Upper lobe of right lung (tissue), 1 donor: ENCODE measurements at places on chromosomes 7 and 10. TPM values are rescaled to one million over a fixed set of nuclear protein-coding genes. Genes with fewer than 3 reads are reported as not detected.

DNA sequence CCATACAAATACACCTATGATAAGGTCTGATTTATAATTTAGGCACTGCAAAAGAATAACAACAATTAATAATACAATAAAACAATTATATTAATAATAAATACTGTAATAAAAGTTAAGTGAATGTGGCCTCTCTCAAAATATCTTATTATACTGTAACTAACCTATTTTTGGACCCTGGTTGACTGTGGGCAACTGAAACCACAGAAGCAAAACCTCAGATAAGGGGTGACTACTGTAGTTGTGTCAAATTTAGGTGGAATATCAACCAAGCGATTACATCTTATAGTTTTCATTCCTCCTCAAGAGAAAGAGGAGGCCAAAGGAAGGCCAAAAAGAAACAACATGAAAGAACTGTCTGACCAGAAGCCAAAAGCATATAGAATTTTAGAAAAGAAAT, 103.9 kb downstream of the SKAP2 start:
- no peaks in the 10 kb centered on the region for H3K4me1 ChIP-seq
- H3K27ac ChIP-seq, result no peak overlapping the region
- no peaks in the 10 kb centered on the region for H3K27me3 ChIP-seq

Gene GNG11
- total RNA-seq, result 22.6 TPM

DNA sequence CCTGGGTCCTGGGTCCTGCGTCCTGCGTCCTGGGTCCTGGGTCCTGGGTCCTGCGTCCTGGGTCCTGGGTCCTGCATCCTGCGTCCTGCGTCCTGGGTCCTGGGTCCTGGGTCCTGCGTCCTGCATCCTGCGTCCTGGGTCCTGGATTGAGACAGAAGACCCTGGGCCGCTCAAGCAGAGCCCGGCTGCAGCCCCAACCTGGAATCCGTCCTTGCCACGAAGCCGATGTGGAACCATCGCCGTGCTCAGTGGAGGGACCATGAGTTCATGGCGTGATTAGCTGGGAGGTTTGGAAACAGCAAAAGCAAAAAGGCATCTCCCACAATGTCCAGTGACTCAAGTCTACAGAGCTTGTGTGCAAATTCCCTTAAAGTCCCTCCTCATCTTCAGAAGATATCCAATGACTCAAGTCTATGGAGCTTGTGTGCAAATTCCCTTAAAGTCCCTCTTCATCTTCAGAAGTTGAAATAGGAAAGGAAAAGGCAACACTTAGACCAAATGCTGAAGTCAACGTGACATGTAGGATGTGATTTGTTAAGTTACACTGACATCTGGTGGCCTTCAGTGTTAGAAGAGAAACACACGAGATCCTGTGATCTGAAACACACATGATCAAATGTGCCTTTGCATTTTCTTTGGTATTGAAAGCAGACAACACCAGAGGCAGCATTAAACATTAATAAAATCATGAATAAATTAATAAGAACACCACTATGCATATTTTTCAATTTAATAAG, 179.9 kb downstream of the PTPRN2 start:
- no peaks in the 10 kb centered on the region for H3K4me1 ChIP-seq
- peak; percentile 27 for DNase-seq
- H3K27ac ChIP-seq, result no peak overlapping the region
- no peaks in the 10 kb centered on the region for H3K27me3 ChIP-seq

DNA sequence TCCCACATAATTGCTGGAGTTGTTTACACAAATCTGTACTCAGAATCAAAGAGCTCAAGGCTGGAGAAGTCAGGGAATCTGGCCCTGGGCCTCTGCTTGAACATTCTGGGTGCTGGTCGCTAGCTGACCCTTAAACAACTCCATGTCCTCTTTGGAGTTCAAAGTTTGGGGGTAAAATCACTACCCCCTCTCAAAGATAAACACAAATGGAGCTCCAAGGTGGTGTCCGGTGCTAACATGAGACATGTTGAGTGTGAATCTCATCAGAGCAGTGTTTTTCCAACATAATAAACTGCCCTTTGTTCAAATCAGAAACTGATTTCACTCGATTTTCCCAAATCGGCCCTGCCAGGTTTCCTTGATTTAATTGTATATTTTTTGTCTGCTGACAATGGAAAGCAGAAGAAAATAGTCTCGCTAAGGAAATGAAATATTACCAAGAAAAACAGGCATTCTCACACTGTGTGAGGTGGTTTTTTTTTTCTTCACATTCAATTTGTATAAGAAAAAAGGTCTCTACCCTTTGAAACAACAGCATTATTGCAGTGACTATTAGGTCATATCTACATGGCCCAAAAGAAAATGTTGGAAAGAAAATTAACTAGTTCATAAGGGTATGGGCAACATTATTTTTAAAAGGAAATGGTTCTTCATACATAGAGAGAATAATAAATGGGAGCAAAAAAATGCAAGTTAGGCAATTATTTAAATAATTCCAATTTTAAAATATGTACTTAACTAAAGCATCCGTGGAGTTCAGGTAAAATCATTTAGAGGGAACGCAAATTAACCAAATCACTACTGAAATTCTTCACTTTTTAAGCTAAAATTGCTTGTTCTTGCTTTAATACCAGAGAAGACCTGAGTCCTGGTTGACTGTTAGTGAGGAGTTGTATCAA, 56.1 kb upstream of the CAPZA2 start:
- H3K36me3 ChIP-seq, result no peaks in the 10 kb centered on the region
- no peak overlapping the region for H3K27ac ChIP-seq
- H3K4me3 ChIP-seq, result no peak overlapping the region
- H3K4me1 ChIP-seq, result peaks cover 25% of the 10 kb centered on the region

- DNase-seq, result peak; percentile 82
- no peaks in the 10 kb centered on the region for H3K36me3 ChIP-seq
- no peaks in the 10 kb centered on the region for H3K27me3 ChIP-seq
- H3K27ac ChIP-seq, result peak overlapping the region; percentile 74
- peak overlapping the region; percentile 88 for H3K4me3 ChIP-seq
These were observed 580 bp downstream of the EEPD1 start for GRCh38 chr7:36153571-36154097.

GRCh38 chr7:2008936-2009540, 223.7 kb downstream of the MAD1L1 start:
- no peaks in the 10 kb centered on the region for H3K4me1 ChIP-seq
- no peak overlapping the region for H3K27ac ChIP-seq
- no peaks in the 10 kb centered on the region for H3K27me3 ChIP-seq

Gene CRTAC1
- 128 TPM for total RNA-seq
